NCI-H460 (cell line): ENCODE measurements at places on chromosomes 16 and 17. TPM values are rescaled to one million over a fixed set of nuclear protein-coding genes. Genes with fewer than 3 reads are reported as not detected.

GRCh38 chr17:13429201-13429600 lies 172.5 kb downstream of the HS3ST3A1 start:
- no peak for DNase-seq

KRTAP4-5 gene
- not detected in 2 replicates for total RNA-seq

RSPRY1 gene
- total RNA-seq = 34.6 and 44.7 TPM in 2 replicates

DNA sequence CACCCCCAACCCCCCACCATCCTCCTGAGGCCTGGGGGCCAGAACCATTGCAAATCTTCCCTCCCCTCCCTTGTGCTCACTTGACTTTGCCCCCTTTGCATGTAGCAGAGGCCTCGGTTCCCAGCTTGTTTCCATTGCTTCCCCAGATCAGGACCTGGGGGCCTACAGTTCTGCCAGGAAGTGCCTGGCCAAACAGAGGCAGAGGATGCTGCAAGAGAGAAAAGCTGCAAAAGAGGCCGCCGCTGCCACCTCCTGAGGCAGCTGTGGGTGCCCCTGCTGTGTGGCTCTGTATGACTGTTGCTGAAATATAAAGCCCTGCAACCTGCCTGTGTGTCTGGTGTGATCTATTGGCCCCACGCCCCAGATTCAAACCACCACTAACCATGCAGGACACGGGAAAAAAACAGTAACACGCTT lies 2.3 kb downstream of the NDUFB10 start:
- no peak for DNase-seq

KRT32 gene
- total RNA-seq = not detected in 2 replicates

NFE2L1 gene
- 123 and 142 TPM in 2 replicates for total RNA-seq

CCL4L2 gene
- total RNA-seq = not detected in 2 replicates

GRCh38 chr17:43006639-43007551 lies at the start of gene IFI35:
TSS of gene IFI35 (plus strand) at chr17:43006784. CDS start at chr17:43006948, 164 bp downstream.
- peak; percentile 78 for DNase-seq

GRCh38 chr17:12296209-12296625 lies 275.5 kb downstream of the MAP2K4 start:
- DNase-seq = no peak

DNA sequence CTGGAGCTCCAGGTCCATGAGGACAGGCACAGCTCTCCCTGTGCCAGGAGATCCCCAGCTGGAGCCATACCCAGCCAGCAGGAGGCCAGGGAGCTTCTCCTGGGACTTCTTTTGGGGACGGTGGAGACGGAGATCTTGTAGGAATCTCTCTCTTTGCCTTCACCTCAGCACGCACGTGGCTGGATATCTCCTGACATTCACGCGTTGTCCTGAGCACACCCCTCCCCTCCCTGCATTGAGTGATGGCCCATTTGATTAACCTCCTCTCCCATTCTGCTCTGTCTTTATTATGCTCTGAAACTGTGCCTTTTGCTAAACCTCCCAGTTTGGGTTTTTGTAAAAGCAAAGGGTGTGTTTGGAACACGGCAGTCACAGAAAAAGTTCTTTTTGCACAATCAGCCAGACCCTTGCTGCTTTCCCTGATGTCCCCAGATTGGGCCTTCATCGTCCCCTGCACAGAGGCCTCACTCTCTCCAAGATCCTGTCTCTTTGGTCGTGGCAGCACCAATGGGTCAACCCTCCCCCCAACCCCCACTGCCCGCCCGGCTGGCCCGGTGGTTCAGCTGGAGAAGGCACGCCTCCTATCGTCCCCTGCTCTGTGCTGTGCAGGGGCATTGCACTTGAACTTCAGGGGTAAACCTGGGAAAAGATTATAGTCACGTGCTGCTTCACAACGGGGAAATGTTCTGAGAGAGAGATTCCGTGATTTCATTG lies 32.5 kb upstream of the LGALS9 start:
- DNase-seq = no peak

DNA sequence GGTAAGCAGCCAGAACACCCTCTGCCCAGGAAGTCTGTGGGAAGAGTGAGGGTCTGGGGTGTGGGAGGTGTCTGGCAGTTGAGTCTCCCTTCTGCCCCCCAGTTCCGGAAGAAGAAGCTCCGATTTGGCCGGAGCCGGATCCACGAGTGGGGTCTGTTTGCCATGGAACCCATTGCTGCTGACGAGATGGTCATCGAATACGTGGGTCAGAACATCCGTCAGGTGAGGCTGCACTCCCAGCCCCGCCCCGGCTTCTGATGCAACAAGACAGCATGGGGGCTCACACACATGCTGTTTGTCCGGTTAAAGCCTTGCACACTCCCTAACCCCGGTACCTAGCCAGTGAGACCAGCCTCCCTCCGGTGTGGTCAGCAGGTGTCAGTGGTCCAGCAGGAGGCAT lies 4.0 kb upstream of the HSD3B7 start:
- DNase-seq = no peak

- DNase-seq = no peak
Measured at GRCh38 chr16:72189865-72190371, 18.0 kb upstream of the PMFBP1 start.

GRCh38 chr16:27499659-27500055 lies 50.1 kb downstream of the GTF3C1 start:
- no peak for DNase-seq

FBRS gene
- 26.0 and 29.3 TPM in 2 replicates for total RNA-seq

- no peak for DNase-seq
Measured at GRCh38 chr17:68310152-68310551, 18.9 kb downstream of the ARSG start.

DNA sequence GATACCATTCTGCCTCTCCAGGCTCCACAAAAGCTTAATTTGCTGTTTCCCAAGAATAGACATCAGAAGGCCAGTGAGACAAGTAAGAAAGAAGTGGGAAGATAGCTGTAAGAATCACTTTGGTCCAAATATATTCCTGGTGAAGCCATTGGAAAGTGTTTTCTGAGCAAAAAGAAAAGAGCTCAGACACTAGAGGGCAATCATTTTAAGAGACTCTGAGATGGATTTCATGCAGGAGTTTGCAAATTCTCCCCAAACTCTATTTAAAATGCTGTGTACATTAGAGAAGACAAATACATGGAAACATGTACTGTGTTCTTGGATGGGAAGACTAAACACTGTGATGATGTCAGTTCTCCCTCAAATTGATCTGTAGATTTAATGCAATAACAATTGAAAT lies 8.0 kb upstream of the SLC6A2 start:
- no peak for DNase-seq

SLC16A6 gene
- 66.3 and 75.7 TPM in 2 replicates for total RNA-seq

DNA sequence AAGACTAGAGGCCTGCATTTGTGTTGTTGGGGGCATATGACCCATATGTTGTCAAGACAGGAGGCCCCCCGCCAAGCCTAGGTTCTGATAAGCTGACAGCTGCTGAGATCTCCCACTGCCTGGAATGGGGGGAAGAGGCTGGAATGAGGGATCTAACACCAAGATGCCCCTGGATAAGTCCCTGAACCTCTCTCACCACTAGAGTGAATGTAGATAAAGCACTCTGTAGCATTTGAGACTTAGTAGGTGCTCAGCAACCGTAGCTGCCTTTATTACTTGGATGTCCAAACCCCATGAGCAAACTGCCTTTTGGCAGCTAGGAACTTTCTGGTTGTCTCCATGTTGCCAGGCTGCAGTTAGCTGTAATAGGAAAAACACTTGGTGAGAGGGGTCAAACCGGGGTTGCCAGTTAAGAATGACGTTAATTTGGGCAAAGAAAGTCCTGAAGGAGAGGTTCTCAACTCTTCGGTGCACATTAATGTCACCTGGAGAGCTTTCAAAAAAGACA lies 4.4 kb upstream of the RASL10B start:
- DNase-seq = no peak

- DNase-seq = no peak
Measured at GRCh38 chr17:42893359-42893758, 7.2 kb upstream of the G6PC1 start.

DNA sequence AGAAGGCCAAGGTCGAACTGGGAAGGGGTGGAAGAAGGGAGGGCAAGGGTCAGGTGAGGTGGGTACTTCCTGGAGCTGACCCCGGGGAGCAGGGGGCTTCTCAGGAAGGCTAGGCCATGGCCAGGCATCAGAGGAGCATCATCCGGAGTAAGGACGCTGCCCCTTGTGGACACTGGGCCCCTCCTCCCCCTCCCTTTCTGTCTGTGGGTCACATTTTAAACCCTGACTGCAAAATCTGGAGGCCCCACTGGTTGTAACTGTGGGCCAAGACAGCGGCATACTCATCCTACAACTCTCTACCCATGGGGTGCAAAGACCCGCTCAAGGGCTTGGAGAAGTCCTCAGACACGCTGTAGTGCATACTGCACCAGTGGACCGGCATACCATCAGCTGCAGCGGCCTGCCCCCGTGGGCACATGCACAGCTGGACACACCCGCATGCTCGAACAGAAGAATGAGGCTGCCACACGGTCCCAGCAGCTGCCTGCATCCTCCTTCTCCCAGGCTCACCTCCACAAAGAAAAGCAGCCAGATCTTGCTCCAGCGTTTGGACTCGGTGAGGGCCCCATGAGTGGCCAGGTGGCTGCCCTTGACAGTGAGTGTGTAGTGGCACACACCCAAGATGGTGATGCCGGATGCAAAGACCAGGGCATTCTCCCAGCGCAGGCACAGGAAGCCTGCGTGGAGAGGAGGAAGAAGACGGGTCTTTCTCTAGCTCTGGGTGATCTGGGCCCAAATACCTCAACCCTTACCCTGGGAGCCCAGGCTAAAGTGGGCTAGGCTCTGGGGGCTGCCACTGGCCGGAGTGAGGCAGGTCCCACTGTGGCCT lies 1.2 kb downstream of the FADS6 start:
- DNase-seq = no peak

PITPNM3 gene
- 0.84 and 1.0 TPM in 2 replicates for total RNA-seq
